ENCODE measurements at places on chromosomes 4 and X.
A peak's percentile ranks its signal among the peaks of the same experiment; 100 is the strongest.

- DNase-seq, result no peak
These were observed 178.5 kb downstream of the DCHS2 start for GRCh38 chr4:154313004-154313585.

GRCh38 chr4:74631338-74631737 lies 163.0 kb downstream of the BTC start:
- DNase-seq, result peak; percentile 58

DNA sequence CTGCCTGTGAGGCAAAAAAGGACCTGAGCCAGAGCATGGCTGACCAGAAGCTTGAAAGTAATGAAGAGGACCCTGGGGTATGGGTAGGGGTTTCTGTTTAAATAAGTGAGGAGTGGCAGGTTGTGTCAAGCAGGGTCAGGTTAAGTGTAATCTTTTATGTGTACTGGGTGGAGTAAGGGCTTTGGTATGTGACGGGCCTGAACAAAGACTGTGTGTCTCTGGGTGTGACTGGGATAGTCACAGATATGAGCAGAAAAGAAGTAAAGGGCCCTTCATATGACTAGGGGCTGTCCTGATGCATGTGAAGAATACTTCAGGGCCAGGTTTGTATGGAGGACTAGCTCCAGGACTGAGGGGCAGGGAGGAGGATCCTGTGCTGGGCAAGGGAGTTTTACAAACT lies 82.4 kb downstream of the ITIH6 start:
- no peak for DNase-seq

DNA sequence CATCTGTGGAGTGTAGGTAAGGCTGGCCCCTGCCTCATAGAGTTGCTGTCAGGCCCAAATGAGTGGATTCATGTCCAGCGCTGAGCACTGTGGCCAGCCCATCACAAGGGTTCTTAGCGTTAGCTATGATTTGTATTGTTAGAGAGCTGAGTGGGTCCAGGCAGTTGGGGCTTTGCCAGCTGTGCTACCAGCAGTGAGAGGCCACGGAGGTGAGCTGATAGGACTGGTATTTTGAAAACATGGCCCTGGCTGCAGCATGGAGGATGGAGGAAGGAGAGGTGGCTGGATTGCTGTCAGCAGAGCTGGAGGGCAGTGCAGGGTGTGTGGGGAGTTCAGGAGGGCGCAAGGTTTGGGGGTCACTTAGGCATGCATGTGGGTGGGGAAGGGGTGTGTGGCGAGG lies 69.8 kb downstream of the PSAPL1 start:
- peak; percentile 34 for DNase-seq

- no peak for DNase-seq
These were observed 284.0 kb downstream of the BCOR start for GRCh38 chrX:39813631-39814277.

GRCh38 chrX:119505945-119506344 lies 37.7 kb downstream of the SLC25A5 start:
- DNase-seq, result no peak

- DNase-seq, result no peak
These were observed 28.9 kb downstream of the ZNF827 start for GRCh38 chr4:145909773-145910172.

DNA sequence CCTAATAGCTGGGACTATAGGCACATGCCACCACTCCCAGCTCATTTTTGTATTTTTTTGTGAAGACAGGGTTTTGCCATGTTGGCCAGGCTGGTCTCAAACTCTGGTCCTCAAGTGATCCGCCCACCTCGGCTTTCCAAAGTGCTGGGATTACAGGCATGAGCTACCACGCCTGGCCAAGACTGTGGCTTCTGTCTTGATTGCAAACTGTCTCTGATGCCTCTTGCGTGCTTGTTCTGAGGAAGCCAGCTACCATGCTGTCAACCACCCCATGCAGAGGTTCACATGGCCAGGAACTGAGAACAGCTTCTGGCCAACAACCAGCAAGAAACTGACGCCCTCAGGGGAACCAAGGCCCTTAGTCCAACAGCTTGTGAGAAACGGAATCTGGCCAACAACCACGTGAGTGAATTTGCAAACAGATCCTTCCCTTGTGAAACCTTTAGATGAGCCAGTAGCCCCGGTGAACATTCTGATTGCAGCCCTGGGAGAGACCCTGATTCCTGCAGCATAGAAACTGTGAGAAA lies 71.2 kb downstream of the SUPT20HL2 start:
- DNase-seq, result no peak

DNA sequence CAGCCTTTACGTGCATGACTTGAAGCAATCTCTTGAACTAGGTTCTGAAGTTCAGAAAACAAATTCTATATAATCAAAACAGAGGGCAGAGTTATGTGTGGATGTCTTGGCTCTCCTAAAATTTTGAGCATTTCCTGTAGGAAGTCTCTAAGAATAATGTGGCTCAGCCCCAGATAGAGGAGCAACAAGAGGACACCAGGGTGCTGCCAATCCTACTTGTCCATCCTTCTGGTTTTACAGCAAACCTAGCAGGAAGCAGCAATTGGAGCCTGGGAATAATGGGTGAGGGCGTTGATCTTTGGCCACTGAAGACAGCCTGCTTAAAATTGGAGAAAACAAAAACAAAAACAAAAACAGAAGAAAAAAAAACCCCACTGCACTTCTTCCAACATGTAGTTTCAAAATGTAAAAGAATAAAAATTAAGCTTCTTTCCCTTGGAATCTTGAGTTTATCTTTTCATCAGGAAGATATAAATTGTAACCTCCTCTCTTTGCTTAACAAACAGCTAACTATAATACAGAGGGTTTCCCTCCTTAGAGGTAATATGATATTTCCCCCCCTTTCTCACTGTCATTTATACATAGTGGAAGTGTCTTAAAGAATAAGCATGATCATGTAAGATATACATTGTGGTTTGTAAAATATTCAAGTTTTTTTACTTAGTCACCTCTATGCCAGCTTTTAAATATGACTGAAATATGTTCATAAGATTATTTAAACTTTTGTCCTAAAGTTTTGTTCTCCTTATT lies 130.6 kb downstream of the FBXO8 start:
- no peak for DNase-seq

DNA sequence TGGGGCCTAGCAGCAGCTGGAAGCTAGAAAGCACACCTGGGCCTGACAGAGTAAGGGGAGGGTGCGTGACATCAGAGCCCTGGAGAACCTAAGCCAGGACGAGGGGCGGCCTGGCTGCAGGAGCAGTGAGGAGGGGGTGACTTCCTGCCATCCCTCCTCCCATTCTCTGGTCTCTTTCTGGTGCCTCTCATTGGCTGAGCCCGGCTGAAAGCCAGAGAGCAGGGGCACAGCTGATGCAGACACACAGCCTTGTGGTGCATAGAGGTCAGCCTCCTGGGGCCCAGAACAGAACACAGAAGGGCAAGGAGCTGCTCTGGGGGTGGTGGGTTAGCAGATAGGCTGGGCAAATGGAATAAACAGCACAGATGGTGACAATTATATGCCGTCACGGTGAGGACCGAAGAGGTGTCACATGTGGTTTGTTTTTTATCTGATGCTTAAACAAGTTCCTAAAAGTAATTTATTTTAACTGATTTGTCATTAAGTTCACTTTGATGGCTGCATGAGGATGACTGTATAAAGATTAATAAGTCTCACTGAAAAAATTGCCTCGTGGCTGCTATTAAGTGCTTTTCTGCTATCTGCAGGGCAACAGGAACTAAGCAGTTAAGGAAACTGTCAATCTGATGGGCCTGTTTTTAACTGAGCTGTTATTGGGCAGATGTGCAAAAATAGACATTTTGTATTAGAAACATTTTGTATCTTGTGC lies 102.0 kb downstream of the FNIP2 start:
- no peak for DNase-seq

GRCh38 chrX:30663322-30663721 lies 10.1 kb downstream of the GK start:
- no peak for DNase-seq

DNA sequence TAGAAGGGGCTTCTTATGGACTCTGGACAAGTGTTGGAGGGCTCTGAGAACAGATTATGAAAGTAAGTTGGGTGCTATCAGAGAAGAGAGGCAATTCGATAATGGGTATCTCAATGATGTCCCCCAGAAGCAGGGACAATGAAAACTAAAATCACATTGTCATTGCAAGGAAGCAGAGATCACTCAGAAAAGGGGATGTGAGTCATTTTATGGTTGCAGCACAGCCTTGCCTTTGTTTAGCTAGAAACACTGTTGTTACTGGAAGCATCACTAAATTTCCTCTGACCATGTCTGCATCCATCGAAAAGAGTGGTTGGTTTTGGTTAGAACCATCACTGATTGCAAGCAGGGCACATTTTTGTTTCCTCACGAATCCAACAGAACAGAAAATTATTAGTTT lies 246.8 kb upstream of the NWD2 start:
- no peak for DNase-seq

DNA sequence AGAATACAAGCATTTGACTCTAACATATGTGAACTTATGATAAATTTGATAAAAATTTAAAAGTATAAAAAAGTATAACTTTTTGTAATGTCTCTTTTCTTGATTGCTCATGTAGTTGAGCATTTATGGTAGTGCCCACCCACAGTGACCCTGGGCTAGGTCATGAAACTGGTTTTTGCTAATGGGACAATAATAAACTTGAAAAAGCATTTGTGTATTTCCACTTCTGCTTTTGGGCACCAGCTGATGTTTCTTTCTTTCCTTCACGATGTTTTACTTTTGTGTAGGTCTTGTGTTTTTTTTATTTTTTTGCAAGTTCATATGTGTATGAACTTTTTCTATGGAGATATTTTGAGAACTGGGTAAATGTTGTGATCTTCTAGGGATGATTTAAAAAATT lies 313.1 kb downstream of the CBLL2 start:
- DNase-seq, result no peak

GRCh38 chr4:175935016-175935661 lies 123.1 kb upstream of the GPM6A start:
- DNase-seq, result no peak

DNA sequence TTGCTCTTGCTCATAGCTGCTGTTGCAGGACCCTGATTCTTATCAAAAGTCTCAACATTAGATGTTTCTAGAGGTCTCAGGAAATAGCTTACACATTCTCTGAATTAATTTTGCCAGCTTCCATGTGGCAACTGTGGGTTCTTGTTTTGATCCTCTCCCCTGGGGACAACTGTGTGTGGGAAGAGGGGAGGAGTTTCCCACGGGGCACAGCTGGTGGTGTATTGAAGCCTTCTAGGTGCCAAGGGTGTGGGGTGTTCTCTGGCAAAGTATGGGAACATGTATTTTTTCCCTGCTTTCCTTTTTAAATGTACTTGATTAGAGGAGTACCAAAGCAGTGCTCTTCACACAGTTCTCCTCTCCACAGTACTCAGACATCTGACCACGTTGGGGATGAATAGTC lies 212.7 kb downstream of the RPA4 start:
- DNase-seq, result no peak

DNA sequence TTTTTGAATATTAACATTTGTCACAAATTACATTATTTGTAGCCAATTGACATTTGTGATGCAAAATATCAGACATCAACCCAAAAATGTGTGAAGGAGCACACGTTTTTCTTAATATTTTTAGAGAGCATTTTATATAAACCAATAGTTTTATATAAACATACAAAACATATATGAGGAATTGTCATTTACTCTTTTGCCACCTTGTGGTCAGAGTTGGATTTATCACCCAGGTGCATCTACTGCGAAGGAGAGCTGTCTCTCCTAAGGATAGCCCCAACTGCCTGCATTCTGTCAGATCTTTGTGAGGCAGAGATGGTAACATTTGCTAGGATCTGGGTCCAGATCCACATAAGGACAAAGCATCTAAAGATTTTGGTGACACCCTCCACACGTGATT lies 2.5 kb upstream of the USP27X start:
- DNase-seq, result no peak

GRCh38 chrX:83508526-83509253 lies 600 bp downstream of the POU3F4 start:
- no peak for DNase-seq

DNA sequence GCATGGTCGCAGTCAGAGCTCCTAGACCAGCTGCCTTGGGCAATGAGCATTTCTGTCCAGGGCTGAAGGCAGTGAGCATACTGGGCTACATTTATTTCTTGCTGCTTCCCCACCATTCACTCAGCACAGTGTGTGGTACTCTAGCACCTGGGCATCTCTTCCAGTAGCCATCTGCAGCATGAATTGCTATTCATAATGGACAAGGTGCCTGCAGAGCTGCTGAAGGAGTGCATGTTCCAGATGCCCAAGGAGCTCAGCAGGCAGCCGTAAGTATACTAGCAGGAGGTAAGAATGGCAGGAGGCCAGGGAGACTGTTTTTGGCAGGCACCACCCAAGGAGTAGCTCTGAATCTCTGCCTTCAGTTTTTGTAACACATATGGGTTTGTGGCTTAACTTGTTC lies 110.4 kb upstream of the RXFP1 start:
- DNase-seq, result no peak

DNA sequence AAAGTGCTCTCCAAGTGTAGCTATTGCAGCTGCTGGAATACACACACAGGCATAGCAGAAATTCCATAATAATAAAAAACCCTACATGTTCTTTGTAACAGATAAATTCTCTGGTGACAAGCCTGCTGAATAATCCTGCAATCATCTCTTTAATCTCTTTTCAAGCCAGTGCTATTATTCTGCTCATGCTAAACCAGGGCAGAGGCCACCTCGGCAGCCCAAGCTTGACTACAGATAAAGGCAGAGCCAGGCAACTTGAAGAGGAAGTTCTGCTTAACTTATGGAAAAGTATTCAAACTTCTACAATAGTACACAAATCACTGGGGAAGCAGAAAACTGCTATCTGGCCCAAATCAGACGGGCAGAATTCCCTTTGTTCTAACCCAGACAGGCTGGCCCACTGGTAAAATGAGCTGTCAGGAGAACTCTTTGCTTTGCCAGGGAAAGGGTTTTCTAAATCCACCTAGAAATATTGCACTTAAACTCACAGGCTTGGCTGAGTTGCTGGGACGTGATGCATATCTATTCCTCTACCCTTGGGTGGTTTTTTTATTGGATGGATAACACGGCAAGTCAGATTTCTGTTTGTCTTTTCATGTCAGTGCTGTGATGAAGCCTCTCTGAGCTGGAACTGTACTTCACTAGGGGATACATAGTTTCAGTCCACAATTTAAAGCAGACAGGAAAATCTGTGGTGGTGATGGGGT lies 70.5 kb downstream of the GATB start:
- DNase-seq, result no peak

DNA sequence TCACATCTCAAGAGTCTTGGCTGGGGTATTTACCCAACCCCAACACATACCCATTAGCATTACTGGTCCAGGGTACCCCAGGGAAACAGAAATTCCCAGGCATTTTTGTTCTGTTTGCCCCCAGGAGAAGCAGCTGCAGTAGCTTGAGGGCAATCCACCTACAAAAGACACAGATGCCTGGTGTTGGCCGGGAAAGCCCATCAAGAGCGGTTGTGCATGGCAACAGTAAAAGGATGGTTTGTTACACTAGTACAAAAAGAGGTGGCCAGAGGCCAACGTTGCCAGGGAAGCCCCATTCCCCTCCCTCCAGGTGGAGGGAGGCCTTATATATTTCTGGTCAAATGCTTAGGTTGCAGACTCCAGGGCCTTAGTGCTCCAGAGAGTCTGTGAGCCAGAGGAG lies 637.8 kb downstream of the BCOR start:
- no peak for DNase-seq

- no peak for DNase-seq
These were observed 63.5 kb downstream of the DCLK2 start for GRCh38 chr4:150141756-150142155.

GRCh38 chr4:154186035-154186434 lies 305.6 kb downstream of the DCHS2 start:
- no peak for DNase-seq

- DNase-seq, result no peak
These were observed 4.5 kb downstream of the ACSL1 start for GRCh38 chr4:184821242-184821641.
